ENCODE measurements at places on chromosomes 16 and 17.

- no peak for DNase-seq
Observed at GRCh38 chr17:55286681-55287589, 22.2 kb downstream of the HLF start.

DNA sequence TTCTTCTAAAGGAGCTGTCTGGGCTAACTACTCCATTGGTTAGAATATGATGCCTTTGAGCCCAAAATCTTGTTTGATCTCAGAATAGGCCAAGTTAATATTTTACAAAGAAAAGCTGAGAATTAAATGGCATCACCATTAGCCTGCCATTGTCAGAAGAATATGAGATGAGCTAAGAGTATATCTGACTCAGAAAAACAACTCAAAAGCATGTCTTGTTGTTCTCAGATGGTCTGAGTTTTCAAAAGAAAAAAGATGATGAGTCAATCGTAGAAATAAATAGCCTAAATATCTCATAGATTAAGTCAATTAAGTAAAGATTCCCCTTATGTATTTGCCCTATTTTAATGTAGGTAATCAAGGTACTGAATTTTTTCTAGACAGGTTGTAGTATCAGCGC, 197.1 kb upstream of the TBX2 start:
- DNase-seq, result no peak

DNA sequence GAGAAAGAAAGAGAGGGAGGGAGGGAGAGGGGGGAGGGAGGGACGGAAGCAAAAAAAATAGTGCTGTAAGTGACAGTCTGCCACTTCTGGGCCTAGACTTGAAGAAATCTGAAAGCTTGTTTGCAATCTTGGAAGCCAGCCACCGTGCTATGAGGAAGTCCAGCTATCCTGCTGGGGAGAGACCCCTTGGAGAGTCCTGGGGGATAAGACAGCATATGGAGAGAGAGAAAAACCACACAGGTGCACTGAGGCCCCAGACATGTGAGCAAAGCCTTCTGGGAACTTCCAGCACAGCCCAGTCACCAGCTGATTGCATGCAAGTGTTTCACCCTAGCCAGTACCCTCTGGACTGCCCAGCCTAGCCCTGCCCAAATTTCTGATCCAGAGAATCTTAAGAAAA, 12.6 kb upstream of the ALOX12B start:
- no peak for DNase-seq

DNA sequence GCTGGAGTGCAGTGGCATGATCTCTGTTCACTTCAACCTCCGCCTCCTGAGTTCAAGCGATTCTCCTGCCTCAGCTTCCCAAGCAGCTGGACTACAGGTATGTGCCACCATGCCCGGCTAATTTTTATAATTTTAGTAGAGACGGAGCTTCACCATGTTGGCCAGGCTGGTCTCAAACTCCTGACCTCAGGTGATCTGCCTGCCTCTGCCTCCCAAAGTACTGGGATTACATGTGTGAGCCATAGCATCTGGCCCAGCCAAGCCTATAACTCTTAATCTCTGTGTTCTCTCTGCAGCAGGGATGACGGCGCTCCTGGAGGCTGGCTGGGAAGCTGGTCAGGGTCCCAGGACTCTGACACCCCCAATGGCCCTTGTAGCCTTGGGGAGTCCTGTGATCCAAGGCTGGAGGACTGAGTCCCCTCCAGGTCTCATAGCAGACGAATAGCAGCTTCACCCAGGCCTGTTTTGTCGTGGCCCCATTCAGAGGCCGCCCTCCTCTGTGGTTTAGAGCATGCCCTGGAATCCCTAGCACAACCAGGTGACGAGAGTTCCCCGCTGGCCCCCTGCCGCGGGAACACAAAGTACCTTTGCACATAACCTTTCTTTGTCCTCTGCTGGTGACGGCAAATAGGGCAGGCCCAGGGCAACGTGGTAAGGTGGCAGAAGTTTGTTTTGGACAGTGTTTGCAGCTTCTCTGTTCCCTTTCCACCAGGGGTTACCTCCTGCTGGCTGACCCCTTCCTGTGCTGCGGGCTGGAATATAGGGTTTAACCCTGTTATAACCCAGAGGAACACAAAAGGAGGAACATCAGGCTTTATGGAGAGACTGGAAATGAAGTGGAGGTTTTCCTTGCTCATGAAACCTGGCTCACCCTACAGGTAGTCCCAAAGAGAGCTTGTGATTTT, 43.0 kb upstream of the TOB1 start:
- no peak for DNase-seq

DNA sequence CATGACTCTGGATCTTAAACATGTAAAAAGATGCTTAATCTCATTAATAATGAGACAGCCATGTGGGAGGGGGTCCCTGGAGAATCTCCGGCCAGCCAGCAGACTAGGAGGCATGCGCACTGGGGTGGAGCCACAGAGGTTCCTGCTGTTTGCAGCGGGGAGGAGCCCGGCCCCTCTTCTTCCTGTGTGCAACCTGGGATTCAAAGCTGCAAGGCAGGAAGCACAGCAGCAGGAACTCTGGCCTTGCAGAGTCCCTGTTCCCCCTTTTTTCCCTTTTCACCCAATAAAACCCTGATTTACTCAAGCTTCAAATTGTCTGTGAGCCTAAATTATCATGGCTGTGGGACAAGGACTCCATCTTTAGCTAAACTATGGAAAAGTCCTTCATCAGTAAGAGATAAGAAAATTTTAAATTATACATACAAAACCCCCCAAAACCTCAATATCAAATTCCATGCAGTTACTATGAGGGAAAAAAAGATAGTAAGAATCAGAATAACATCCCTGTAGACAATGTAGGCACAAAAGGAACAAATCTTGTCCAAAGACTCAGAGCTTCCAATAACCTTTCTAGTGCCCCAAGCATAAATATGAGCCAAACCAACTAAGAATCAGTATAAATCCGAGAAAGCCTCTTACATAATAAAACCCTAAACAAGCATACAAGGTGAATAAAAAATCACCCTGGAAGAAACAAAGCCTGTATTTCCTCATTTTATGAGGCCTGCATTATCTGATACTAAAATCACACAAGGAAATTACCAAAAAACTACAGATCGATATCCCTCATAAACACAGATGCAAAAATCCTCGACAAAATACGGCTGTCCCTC, 12.1 kb downstream of the CFDP1 start:
- DNase-seq, result peak; percentile 67
